Activated CD8-positive, alpha-beta memory T cell treated with anti-CD3 and anti-CD28 coated beads for 1 hour (primary cell): ENCODE measurements at places on chromosomes 12 and 14.

DNA sequence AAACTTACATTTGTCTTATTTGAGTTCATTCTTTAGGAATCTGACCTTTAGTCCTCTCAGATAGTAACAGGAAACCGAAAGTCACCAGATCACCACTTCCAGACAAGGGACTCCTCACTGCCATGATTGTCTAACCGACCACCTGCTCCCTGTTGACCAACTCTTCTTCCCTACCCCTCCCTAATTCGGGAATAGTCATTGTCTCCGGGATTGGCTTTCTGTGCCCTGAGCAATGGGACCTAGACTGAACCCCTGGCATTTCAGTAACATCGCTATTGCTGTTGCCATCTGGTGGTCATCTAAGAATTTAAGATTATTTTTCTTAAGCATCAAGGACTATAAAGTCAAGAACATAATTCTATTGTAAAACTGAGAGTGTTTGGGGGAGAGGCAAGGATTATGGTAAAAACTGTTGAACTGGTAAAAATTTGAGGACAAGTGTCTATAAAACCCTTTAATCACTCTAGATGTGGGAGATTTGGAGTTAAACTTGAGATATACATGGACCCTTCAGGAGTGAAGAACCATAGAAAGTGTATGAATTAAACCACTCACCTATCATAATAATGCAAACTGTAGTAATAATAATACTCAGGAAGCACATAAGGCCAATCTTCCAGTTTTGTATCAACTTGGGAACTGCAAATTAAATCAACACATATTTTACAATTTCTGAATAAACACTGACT is 6.3 kb downstream of the CLEC2A start:
- DNase-seq: no peak

GRCh38 chr12:88633312-88633711 is 53.0 kb upstream of the KITLG start:
- DNase-seq: no peak

- no peak for DNase-seq
These were observed 118.9 kb downstream of the C12orf75 start for GRCh38 chr12:105449431-105449830.

GRCh38 chr14:60775296-60775695 is 40.7 kb downstream of the MNAT1 start:
- DNase-seq: no peak

DNA sequence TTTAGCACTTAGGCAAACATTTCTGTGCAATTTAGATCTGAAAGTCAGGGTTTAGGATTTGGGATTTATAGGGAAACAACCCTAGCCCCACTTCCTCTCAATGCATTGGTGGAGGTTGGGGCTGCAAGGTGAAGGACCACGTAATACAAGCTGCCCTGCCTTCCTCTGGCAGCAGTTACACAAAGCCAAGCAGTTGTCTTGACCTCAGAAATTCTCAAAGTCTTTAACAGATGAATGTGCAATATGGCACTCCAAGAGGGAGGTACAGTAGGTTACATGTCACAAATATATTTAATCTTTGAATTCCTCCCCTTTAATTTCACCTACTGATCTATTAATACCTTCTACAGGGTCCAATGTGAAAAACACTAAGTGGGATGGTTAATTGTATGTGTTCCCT is 23.9 kb downstream of the IFNG-AS1 start:
- no peak for DNase-seq

DNA sequence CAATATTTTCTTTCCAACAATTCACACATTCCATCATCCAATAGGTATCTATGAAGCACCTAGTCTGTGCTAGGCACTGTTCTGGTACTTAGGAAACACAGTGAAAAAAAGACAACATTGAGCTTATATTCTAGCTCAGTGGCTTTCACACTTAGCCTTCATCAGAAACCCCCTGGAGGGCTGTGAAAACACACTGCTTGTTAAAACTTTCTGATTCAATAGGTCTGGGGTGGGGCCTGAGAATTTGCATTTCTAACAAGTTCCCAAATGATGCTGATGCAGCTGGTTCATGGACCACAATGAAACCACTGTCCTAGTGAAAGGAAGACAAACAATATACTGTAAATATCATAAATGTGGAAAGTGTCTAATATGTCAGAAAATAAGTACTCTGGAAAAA is 5.9 kb downstream of the VTI1B start:
- DNase-seq: no peak

DNA sequence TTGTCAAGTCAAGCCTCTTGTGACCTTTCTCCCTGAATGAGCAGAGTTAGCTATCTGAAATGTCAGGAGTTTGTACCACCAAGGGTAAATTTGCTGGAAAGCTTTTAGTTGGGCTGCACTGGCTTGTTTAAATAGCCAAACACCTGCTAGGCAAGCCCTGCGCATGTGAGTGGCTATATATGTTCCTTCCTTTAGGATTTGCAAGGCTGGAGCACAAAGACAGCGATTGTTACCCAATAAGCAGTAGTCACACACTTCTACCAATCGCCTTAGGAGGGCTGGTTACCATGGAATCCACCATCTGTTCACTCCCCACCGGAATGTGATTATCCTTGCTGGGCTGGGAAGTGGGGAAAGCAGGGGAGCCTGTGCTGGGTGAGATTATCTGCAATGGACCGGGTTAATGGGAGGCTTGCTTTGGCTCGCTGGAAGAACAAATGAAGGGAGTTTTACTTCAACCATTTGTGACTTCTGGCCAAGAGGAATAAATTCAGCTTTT is 102.5 kb downstream of the FGD4 start:
- no peak for DNase-seq

- DNase-seq: no peak
These were observed 5.4 kb downstream of the TMBIM4 start for GRCh38 chr12:66164349-66164821.

DNA sequence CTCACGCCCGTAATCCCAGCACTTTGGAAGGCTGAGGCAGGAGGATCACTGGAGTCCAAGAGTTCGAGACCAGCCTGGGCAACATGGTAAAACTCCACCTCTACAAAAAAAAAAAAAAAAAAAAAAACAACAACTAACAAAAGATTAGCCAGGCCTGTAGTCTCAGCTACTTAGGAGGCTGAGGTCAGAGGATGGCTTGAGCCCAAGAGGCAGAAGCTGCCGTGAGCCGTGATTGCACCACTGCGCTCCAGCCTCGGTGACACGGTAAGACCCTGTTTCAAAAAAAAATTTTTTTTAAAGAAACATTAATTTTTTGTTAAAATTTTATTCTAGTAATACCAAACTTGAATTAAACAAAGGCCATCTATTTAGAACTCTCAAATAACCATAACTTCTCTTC is 77.8 kb downstream of the PPP2R5E start:
- no peak for DNase-seq

- no peak for DNase-seq
These were observed 263.0 kb upstream of the ALG10 start for GRCh38 chr12:33759279-33759678.

GRCh38 chr12:111838353-111838752 is 3.7 kb upstream of the MAPKAPK5 start:
- no peak for DNase-seq

- DNase-seq: no peak
These were observed 6.0 kb downstream of the VSX2 start for GRCh38 chr14:74245292-74245691.

DNA sequence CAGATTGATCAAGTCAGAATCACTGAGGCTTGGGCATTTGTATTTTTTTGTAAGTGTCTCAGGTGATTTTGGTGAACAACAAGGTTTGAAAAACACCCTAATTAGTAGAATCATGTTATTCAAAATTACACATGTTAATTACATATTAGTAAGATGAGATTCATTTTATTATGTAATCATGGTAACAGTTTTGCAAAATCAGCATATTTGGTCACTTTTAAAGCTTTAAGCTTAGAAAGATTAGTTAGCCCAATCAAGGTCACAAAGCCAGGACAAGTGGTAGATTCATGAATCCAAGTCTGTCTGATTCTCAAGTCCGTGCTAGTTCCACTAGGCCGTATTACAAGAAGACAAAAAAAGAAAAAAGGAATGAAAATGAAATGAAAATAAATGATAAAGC is 218.4 kb upstream of the FAR2 start:
- no peak for DNase-seq

DNA sequence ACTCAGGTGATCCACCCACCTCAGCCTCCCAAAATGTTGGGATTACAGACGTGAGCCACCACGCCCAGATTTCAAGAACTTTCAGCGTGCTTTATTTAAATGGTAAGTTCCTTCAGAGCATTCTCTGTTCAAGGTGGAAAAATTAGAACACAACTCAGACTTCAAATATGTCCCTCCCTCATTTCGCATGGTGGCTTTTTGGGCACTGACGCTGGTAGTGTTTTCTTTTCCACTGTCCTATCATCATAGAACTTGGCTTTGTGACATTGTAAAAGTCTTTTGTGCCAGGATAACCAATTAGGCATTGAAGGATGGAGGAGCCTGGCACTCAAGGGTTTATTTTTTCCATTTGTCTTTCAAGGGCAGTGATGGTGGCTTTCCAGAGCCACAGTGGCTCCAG is 190.8 kb downstream of the NUAK1 start:
- no peak for DNase-seq

GRCh38 chr12:111368291-111368787 is 556 bp downstream of the PHETA1 start:
- no peak for DNase-seq

- no peak for DNase-seq
These were observed 175.4 kb upstream of the PZP start for GRCh38 chr12:9383585-9383984.

- no peak for DNase-seq
These were observed 15.6 kb downstream of the TTC6 start for GRCh38 chr14:37610945-37611523.

GRCh38 chr14:104278214-104278534 is 139.8 kb downstream of the KIF26A start:
- DNase-seq: no peak

- no peak for DNase-seq
These were observed 4.8 kb downstream of the SLC8A3 start for GRCh38 chr14:70183991-70184390.

- DNase-seq: no peak
These were observed 105.1 kb upstream of the TMEM260 start for GRCh38 chr14:56474419-56475022.

DNA sequence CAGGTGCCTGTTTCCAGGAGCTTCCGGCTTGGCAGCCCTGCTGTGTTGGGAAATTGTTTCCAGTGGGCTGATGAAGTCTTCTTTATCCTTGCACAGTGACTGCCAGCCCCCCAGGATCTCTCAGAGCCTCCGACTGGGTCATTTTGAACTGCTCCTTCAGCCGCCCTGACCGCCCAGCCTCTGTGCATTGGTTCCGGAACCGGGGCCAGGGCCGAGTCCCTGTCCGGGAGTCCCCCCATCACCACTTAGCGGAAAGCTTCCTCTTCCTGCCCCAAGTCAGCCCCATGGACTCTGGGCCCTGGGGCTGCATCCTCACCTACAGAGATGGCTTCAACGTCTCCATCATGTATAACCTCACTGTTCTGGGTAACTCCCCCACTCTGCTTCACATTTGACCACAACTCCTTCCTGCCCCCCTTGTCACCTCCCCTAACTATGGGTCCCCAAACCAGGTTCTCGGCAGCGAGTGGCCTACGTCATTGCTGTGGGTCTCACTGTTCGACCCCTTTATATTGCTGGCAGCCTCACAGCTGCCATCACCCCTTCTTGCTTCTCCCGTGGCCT is 2.3 kb downstream of the LAG3 start:
- no peak for DNase-seq

GRCh38 chr14:99513946-99514551 is 32.8 kb downstream of the CCNK start:
- no peak for DNase-seq

DNA sequence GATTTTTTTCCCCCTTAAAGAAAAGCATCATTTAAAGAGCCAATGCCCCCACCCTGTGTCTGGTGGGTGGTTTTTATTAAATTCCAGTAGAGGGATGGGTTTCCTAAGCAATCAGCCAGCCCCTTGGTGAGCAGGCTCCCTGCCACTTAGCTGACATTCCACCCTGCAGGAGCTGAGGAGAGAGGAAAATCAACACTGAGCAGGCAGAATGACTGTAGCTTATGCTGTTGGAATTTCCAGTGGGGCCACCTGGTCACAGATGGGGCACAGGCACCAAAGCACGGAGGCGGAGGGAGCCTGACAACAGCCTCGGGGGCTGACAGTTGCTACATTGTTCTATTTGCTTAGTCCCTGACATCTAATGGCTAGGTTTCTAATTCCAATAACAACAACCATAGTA is 127.7 kb downstream of the TMEM30B start:
- no peak for DNase-seq

GRCh38 chr14:59465316-59466135 is at the start of gene GPR135:
GPR135 (minus strand) TSS chr14:59465380; CDS start chr14:59465226, 154 bp downstream.
- no peak for DNase-seq

- DNase-seq: no peak
These were observed 60.0 kb downstream of the DGLUCY start for GRCh38 chr14:91173904-91174303.

- no peak for DNase-seq
These were observed 243.6 kb downstream of the KIF21A start for GRCh38 chr12:39199351-39199750.

GRCh38 chr12:73514672-73515071 is 1023.0 kb upstream of the ATXN7L3B start:
- no peak for DNase-seq

GRCh38 chr12:68449196-68449595 is 117.0 kb upstream of the MDM1 start:
- DNase-seq: no peak

DNA sequence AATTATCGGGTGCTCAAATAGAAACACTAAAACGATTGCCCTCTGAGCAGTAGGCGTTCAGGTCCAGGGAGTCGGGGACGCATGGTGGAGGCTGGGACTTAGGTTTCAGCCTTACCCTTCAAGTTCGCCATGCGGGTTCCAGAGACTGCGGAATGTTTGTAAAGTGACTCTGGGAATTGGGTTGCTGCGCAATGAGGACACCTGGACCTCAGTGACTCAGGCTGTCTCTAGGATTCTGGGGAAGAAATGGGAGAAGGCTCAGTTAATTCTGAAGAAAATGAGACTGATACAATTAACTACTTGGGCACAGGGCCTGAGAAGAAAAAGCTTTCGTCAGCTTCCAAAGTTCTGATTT is 1.1 kb downstream of the LGALS3 start:
- no peak for DNase-seq

DNA sequence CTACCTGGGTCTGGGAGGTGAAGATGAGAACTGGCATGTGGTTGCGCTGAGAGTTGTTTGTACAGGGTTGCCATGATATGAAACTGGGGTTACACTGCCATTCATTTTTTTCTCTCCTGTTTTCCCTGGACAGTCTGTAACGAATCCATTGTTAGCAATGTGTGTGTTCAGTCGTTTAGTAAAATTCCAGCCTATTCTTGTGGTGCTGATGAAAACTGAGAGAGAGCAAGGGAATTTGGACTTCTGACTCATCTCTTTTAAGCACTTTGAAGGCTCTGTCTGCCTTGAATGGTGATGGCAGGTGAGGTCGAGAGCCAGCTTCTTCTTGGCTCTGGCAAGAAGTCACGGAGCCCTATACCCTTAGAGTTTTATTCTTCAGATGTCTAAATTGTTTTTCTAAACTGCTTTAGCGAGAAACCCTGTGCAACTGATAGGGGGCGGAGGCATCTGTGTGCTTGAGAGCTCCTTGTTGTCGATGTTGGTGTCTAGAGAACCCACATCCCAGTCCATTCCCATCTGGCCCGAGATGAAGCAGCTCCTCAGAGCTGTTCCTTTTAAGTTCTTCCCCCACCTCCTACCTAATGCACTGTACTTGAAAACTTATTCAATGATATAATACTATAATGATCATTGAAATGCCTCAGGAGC is 204.4 kb downstream of the TMX1 start:
- DNase-seq: no peak

- no peak for DNase-seq
These were observed 795.4 kb upstream of the MGAT4C start for GRCh38 chr12:87051621-87052020.

GRCh38 chr12:126534942-126535341 is 1469.7 kb downstream of the AACS start:
- DNase-seq: no peak
